Activated naive CD4-positive, alpha-beta T cell treated with anti-CD3 and anti-CD28 coated beads for 36 hours (primary cell): ENCODE measurements at places on chromosomes 13 and 19.

GRCh38 chr13:50829226-50829625, 14.3 kb downstream of the DLEU7 start:
- no peak for DNase-seq

- DNase-seq: no peak
Observed at GRCh38 chr19:2127758-2128157, 23.6 kb downstream of the AP3D1 start.

DNA sequence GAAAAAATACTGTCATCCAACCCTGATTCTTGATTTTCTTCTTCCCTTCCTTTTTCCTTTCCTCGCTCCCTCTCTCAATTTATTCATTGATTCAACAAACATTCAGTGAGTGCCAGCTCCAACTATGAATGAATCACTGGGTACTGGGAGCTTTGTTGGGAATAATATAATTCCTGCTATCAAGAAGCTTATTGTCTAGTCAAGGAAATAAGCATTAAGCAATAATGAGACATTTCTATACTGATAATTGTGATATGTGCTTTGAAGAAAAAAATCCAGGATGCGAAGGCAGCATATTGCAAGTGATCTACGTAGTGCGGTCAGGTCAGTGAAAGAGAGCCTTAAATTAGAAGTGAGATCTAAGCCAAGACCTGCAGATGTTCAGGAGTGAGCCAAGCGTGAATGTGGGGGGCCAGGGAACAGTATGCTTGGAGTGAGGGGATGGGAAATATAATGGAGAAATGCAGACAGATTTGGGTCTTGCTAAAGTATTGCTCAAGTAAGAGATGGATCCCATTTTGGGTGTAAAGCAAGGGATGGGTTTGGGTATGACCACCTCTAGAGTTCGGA, 253.5 kb downstream of the LHFPL6 start:
- no peak for DNase-seq

GRCh38 chr13:103573446-103573845, 507.2 kb upstream of the SLC10A2 start:
- no peak for DNase-seq

DNA sequence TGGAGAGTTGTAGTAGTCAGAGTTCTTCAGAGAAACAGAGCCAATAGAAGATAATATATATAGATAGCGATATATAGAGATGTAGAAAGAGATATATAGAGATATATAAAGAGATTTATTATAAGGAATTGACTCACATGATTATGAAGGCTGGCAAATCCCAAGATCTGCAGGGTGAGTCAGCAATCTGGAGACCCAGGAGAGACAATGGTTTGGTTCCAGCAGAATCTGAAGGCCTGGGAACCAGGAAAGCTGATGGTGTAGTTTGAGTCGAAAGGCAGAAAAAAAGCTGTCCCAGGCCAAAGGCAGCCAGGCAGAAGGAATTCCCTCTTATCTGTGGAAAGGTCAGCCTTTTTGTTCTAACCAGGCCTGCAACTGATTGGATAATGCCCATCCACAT, 194.1 kb downstream of the NUFIP1 start:
- no peak for DNase-seq

- DNase-seq: no peak
Observed at GRCh38 chr19:13795595-13796300, 505 bp downstream of the ZSWIM4 start.

DNA sequence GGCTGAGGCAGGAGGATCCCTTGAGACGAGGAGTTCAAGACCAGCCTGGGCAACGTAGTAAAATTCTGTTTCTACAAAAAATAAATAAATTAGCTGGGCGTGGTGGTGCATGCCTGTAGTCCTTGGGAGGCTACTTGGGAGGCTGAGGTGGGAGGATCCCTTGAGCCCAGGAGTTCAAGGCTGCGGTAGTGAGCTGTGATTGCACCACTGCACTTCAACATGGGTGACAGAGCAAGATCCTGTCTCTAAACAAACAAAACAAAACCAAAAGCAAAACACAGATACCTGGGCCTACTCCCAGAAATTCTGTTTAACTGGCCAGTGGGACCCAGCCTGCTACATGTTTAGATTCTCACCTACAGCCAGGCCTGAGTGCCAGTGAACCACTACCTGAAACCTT, 74.6 kb upstream of the MEDAG start:
- no peak for DNase-seq

DNA sequence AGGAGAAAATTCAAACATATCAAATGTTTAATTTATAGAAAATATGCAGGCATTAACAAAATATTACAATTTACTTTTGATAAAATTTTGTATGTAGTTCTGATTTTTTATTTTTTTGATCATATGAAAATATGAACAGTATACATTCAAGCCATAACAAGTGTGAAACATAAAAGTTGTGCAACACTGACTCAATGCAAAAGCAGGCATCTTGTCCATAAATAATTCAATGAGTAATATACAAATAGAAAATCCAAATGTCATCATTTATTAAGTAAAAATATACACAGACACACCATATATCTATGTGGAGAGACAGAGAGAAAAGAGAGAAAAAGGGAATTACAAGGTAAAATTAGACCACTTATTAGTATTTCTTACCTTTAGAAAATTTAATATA, 1183.9 kb downstream of the SLITRK1 start:
- DNase-seq: no peak

- DNase-seq: peak; percentile 43
Observed at GRCh38 chr13:40665126-40666044, 1.1 kb downstream of the FOXO1 start.

GRCh38 chr13:51396352-51396751, 56.5 kb downstream of the INTS6 start:
- DNase-seq: no peak

- no peak for DNase-seq
Observed at GRCh38 chr13:50527188-50527587, 316.3 kb downstream of the DLEU7 start.

- DNase-seq: no peak
Observed at GRCh38 chr19:45560038-45560437, 24.6 kb downstream of the OPA3 start.

GRCh38 chr13:93963266-93964145, 516.0 kb downstream of the DCT start:
- DNase-seq: no peak

DNA sequence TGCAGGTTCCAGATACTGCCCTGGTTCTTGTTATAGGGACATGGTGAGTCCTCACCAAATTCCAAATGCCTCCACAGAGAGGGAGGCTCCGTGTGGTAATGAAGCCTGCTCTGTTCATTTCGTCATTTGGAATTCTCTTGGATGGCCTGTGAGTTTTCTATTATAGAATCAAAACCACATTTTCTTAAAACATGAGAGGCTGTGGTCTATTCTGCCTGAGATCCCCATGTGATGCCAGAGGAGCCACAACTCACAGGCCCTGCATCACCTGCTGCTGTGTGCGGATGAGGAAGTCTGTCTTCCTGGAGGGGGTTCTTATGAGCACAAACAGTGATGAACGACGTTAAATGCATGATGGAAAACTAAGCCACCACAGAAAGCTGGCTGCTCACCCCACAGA, 264.4 kb downstream of the UQCRFS1 start:
- DNase-seq: no peak

DNA sequence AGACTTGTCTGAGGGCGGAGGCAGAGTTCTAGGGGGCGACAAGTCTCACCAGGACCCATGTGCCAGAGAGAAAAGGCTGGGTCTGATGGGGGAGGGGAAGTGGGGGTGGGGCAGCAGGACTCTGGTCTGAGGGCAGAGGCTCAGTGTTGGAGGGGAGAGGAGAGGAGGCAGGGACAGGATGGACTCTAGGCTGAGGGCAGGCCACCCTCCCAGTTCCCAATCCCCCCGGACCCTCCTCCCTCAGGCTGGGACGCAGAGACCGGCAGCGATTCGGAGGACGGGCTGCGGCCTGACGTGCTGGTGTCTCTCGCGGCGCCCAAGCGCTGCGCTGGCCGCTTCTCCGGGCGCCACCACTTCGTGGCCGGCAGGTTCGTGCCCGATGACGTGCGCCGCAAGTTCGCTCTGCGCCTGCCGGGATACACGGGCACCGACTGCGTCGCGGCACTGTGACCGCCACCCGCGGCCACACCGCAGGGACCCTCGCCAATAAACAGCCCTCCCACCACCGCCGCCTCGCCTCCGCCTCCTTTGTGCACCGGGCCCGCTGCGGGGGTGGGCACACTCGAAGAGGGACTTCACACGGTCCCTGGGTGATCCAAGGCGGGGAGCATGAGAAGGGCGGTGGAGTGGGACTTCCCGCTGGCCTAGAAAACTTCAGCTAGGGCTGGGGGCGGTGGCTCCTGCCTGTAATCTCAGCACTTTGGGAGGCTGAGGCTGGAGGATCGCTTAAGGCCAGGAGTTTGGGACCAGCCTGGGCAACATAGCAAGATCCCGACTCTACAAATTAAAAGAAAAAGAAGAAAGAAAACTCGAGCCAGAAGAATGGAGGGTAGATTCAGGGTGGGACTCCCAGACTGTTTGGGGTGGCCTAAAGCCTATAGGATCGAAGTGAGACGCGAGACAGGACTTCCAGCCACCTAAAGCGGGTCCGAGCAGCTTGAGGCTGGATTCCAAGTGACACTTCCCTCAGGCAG, 703 bp upstream of the CILP2 start:
- DNase-seq: no peak

DNA sequence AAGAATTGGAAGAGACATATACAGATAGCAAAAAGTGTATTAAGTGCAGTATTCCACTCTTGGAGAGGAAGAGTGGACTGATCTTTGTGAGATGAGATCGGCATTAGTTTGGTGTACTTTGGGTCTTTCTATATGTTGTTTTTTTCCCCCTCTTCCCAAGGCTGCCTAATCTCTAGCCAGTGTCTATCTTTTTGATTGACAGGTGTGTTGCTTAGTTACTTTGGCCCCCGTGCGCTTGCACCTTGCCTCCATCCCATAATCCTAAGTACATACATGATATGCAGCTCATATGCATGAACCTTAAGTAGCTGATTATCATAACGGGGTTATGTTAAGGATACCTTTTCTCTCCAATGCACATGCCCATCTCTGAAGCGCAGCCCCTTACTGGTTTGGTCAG, 4.3 kb upstream of the SLC7A10 start:
- no peak for DNase-seq

GRCh38 chr19:10184636-10185035, 10.1 kb downstream of the DNMT1 start:
- no peak for DNase-seq

GRCh38 chr13:59666504-59666903, 497.2 kb downstream of the DIAPH3 start:
- DNase-seq: no peak

- no peak for DNase-seq
Observed at GRCh38 chr13:50015258-50015657, at the start of gene KCNRG. Gene KCNRG (plus strand): TSS chr13:50015444. CDS start chr13:50015494, 50 bp downstream.

DNA sequence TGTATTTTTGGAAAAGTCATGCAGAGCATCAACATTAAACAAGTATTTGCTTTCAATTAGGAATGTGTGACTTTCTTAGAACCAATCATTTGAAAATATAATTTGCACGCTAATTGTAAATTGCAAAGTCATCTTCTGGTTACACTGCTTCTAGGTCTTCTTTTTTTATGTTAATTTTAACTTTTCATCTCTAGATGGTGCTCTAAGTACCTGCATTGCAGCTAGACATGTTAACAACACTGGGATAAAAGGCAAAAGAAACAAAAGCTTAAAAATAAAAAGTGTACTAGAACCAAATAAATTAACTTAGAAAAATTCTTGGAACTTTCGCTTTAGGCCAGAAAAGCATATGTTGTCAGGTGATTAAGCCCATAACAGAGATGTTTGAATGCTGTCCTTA, 2758.2 kb downstream of the PCDH9 start:
- no peak for DNase-seq

- DNase-seq: no peak
Observed at GRCh38 chr19:18655173-18655844, 18.5 kb downstream of the KLHL26 start.

GRCh38 chr19:8321986-8322637, 816 bp downstream of the RPS28 start:
- DNase-seq: no peak

DNA sequence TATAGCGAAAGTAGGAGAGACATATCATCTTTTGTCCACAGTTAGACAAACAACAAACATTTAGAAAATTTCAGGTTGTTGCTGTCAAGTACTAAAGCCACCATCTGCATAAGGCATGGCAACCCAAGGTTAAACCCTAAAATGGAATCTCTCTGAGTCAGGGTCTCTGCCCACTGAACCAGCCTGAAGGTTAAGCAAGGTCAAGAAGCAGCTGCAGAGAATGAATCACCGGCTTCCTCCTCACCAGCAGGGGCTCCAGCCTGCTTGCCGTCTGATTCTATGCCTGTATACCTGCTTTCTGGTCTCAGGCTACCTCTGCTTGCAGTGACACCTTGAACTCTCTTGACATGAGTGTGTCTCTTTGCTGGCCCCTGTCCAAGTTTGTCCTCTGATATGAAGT, 726.2 kb upstream of the SGCG start:
- DNase-seq: no peak

- peak; percentile 19 for DNase-seq
Observed at GRCh38 chr19:29645911-29646310, 19.4 kb upstream of the PLEKHF1 start.

DNA sequence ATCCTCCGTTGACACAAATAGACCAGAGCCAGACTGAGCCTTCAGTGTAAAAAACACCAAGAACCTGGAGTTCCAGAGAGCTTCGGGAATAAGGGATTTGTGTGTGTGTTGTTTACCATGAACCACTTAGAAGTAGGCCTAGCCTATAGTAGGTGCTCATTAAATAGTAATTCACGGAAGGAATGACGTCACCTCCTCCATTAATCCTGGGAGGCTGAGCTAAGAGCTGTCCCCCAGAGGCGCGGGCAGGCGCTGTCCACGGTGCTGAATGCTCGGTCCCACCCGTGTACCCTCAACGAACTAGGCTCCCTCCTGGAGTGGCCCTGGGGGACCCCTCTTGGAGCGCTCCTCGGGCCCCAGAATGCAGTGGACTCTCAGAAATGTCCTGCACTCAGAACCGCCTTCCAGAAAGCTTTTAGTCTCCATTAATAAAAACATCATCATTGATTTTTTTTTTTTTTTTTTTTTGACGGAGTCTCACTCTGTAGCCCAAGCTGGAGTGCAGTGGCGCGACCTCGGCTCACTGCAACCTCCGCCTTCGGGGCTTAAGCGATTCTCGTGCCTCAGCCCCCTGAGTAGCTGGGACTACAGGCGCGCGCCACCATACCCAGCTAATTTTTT, 6.5 kb downstream of the UNC13A start:
- peak; percentile 43 for DNase-seq
